ENCODE measurements at places on chromosomes 4 and X.

DNA sequence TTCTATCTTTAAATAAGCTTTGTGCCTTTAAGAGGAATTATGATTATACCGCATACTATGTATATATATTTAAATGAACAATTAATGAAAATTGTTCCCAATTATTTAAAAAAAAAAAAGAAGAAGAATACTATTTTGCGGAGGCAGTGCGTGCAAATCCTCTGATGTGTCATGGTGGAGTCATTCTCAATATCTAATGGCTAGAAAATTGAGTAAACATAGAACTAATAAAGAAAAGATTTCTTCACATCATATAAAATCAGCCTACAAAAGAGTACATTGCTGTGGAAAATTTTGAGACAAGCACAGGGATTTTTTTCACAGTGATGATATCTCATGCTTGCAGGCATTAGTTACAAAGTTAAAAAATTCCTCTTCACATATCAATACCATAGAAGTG is 2.6 kb upstream of the EREG start:
- no peak for DNase-seq

GRCh38 chrX:118239913-118240698 is 105.8 kb upstream of the WDR44 start:
- DNase-seq: no peak

GRCh38 chr4:81030981-81031791 is 678 bp downstream of the BMP3 start:
- no peak for DNase-seq

GRCh38 chr4:153639833-153640802 is 44.0 kb upstream of the TLR2 start:
- no peak for DNase-seq

DNA sequence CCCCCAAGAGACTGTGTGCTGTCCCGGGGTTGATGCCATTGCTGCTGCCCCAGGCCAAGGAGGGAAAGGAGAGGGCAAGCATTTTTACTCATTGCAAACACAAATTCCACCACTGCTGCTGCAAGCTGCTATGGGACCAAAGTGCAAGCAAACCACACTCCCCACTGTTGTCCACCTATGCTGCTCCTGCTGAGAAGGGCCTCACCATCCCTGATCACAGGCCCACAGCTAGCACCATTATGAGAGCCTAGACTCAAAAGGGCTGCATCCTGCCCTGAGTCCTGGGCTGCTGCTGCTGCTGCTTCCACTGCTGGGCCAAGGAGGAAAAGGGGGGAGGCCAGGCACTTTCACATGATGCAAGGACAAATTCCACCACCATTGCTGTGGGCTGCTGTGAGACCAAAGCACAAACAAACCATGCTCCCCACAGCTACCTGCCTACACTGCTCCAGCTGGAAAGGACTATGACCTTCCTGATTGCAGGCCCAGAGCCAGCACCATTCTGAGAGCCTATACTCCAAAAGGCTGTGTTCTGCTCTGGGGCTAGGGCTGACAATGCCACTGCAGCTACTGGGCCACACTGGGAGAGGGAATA is 218.2 kb upstream of the ZCCHC13 start:
- no peak for DNase-seq

- peak; percentile 67 for DNase-seq
Observed at GRCh38 chr4:56505269-56506130, at the start of gene ARL9. Gene ARL9 (plus strand): TSS chr4:56505791. CDS start chr4:56505863, 72 bp downstream.

- DNase-seq: no peak
Observed at GRCh38 chr4:53890461-53890860, 173.9 kb downstream of the CHIC2 start.

- DNase-seq: peak; percentile 56
Observed at GRCh38 chrX:71492231-71493065, 40.5 kb upstream of the OGT start.

DNA sequence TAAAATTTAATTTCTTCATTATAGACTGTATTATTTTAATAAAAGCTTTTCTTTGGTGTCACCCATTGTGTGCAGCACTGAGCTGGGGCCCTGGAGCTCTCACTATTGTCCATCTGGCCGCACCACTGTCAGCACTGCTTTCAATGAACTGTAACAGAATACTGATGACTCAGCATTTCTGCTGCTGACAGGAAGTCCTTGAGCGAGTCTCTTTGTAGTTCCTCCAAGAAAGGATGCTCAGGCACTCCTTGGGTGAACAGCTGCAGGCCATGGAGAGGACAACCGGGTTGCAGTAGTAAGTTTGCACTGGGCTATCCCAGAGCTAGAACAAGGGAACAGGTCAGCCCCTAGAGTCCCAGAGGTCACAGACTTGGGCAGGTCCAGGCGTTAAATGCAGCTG is 81.6 kb downstream of the SORBS2 start:
- no peak for DNase-seq

DNA sequence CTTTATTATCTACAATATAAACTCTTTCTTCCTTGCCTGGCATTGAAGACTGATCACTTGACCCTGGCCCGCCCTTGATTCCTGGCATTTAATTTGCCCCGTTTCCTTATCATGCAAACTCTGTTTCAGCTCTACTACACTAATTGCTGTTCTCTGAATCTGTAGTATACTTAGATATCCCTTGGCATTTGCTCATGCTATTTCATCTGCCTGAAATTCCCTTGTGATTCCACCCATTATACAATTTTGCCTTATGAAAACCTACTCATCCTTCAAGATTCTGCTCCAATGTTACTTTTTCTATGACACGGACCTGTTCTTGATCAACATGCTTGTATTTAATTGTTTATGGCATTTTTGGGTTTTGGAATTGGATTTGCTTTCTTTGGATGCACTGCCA is 459.9 kb upstream of the AMOT start:
- DNase-seq: no peak

Measured in activated CD4-positive, alpha-beta memory T cell treated with anti-CD3 and anti-CD28 coated beads for 36 hours (primary cell).